ENCODE measurements at places on chromosomes 4 and X.

DNA sequence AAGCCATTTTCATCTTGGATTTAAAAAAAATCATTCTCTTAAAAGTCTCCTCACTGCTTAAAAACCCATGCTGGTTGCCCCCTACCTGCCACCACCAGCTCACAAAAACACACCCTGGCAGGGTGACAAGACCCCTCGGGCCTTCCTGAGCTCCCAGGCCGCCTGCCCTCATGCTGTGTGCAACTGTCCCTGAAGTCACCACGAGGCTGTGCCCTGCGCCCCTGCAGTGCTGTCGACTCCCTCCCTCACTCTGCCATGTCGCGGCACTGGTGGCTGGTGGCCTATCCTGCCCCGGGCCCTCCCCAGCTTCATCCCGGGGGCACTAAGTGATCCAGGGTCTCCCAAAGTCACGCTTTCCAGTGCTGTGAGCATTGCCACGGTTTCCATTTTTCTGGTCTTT lies 46.3 kb upstream of the ADRA2C start:
- no peak for DNase-seq

GRCh38 chr4:54746218-54746617 lies 88.5 kb downstream of the KIT start:
- DNase-seq, result no peak

DNA sequence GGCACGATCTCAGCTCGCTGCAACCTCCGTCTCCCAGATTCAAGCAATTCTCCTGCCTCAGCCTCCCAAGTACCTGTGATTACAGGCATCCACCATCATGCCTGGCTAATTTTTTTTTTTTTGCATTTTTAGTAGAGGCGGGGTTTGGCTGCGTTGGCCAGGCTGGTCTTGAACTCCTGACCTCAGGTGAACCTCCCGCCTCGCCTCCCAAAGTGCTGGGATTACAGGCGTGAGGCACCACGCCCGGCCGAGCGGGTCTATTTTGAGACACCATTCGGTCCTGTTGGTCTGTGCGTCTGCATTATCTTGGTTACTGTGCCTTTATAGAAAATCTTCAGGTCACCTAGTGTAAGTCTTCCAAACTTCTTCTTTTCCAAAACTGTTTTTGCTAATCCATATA lies 21.7 kb upstream of the RGS12 start:
- DNase-seq, result no peak

- DNase-seq, result no peak
Observed at GRCh38 chr4:108646706-108647105, 3.7 kb upstream of the OSTC start.

GRCh38 chrX:124378643-124379042 lies 32.3 kb downstream of the SH2D1A start:
- no peak for DNase-seq

DNA sequence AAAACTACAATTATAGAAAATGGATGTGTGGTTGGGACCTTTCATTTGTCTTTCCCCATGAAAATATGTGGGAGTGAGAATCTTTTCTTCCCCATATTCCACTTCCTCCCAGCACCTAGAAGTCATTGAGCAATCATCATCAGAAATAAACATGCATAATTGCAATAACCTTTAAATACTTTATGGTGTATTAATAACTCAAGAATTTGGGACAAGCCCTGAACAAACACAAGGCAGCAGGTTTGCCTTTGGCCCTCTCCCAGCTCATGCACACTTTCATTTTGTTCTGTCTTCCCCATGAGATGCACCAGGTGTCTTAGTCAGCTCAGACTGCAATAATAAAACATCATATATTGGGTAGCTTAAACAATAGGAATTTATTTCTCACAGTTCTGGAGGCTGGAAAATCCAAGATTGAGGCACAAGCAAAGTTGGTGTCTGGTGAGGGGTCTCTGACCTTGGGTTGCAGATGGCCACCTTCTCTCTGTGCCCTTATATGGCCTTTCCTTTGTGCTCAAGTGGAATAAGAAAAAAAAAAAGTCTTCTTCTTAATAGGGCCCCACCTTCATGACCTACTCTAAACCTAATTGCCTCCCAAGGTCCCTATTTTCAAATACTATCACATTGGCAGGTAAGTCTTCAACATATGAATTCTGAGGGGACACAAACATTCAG lies 34.7 kb upstream of the TMEM184C start:
- no peak for DNase-seq

GRCh38 chr4:6916069-6916586 lies 6.5 kb downstream of the TBC1D14 start:
- DNase-seq, result no peak

GRCh38 chrX:118717678-118718391 lies 9.6 kb upstream of the IL13RA1 start:
- DNase-seq, result no peak

DNA sequence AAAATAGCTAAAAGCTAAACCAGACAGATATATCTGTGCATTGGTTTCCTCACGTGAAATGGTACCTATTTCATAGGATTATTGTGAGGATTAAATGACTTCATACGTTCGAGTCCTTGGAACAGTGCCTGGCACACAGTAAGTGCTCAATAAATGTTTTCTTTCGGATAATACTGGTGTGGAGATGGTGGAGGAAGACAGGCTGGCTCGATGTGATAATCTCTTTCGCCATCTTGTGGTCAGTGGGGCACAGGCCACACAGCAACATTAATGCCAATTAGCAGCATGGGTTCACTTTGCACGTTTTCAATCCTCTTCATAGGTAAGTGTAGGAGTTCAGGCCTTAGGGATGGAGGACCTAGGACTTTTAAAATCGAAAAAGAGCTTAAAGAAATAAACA lies 9.3 kb downstream of the PAGE4 start:
- DNase-seq, result no peak

DNA sequence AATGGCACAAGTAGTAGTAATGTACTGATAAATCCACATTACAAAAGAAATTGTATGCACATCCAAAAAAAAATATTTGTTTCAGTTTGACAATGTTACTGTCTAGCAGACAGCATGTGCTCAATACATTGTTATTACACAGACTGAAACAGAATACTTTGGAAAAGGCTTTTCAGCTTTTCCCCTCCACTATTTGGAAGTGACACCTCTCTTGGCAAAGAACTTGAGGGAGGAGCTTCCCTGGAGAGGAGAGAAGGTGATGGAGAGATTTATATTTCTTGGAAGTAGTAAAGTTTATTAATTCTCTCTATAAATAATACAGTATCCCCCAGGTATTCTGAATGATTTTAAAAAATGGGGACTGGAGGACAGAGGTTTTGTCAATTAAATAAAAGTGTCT lies 131.8 kb downstream of the SCFD2 start:
- DNase-seq, result no peak

DNA sequence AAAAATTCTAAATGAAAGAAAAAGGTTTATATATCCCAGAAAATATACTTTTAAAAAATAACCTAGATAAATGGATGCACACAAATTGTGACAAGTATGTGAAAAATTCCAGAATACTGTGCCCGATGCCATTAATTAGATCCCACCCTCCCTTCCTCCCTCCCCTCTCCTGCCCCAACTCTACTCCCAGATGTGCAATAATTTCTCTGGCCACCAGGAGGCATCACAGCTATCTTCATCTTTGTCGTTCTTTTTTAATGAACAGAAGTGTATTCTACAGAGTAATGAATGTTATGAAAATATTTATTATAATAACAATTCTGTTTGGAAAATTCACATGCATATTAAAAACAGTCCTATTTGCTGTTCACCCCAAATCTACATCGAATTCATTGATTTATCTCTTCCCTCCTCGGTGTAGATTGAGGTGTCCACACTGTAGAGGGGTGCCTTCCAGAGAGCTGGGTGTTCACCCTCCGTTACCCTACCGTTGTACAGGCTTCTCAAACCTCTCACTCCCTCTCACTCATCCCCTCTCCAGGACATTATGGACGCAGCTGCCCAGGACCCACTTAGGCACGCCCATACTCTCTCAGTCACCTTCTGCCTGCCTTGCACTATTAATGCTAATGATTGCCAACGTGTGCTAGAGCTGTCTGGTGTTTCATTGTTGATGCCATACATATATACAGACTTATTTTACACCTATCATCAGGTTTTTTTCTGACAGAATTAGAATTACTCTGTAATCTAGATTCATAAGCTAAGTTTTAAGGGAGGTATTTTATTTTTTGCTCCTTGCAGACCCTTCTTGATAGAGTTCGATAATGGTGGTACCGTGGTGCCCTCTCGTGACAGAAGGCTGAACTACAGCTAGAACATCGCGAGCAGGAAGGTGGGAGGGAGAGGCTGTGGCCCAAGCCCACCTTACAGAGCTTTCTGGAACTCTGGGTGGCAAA lies 14.1 kb downstream of the RAB40AL start:
- peak; percentile 64 for DNase-seq

DNA sequence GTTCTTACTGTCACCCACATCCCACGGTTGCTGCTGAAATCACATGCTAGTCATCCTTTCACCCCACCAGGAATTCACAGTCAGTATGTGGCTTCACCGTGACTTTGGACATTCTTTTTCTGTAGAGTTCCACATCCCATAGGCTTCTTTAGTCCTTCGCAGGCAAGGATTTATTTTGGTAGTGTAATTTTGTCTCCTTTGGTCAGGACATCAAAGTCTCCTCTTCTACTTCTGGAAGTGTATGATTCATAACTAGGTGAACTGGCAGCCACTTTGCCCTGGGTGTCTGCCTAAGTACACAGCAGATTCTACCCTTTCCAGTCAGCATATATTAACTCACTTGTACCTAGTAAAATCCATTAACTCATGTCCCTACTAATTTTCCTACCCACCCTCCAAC lies 38.3 kb upstream of the MMAA start:
- no peak for DNase-seq

DNA sequence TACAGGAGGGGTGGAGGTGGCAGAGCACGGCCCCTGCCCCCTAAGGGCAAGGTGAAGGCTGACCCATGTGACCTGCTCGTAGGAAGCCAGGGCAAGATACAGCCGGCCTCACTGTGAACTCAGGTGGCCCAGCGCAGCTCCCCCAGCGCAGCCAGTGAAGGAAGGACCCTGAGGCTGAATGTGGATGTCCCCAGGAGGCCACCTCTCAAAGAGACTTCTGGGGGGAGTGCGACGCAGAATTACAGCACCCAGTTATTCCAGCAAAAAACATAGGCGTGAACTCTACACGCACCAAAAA lies 52.6 kb downstream of the ZFYVE28 start:
- DNase-seq, result no peak

DNA sequence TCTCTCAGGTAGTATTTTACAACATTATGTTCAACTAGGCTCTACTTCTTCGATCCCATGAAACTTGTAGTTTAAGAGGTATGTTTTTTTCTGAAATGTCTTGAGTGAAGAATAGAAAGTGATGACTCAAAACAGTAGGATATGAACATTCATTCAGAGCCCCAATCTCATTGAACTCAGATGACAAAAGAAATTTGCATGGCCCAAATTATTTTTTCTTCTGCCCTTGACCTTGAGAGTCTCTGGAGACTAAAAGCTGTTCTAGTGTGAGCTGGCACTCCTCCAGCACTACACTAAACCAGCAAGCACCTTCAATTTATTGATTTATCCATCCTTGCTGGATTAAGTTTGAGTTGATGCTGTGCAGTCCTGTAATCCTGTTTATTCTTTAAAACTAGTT lies 4.0 kb downstream of the DCLK2 start:
- DNase-seq, result peak; percentile 5

GRCh38 chrX:5807181-5807580 lies 421.5 kb downstream of the NLGN4X start:
- no peak for DNase-seq

DNA sequence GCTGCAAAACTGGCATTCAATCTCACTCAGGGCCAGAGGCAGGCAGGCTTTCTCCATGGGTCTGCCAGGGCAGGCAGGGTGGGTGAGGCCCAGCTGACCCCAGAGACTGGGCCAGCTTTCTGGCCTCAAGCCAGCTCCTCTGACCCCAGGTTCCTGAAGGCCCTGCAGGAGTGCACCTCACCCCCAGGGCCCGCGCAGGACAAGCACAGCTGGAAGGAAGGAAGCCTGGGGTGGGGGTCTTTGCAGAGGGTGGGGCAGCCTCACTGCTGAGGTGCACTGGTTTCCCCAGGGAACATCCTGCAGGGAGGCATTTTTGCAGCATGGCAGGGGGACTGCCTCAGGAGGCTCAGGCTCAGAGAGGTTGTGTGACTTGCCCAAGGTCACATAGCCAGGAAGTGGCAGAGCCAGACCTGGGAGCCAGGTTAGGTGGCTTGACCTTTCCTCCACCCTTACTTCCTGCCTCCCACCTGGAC lies 31.5 kb upstream of the AFAP1 start:
- no peak for DNase-seq

DNA sequence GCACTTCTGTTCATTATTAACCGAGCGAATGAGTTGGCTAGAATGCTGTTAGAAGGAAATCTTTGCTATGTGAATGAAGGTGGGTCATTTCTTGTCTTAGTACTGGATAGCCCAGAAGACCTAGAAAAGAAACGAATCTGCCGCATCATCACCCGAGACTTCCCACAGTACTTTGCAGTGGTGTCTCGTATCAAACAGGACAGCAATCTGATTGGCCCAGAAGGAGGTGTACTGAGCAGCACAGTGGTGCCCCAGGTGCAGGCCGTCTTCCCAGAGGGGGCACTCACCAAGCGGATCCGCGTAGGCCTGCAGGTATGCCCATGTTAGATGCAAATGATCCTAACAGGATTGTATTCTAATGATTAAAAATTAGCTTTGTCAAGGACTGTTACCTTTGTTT lies 286.3 kb downstream of the ANK2 start:
- no peak for DNase-seq

- no peak for DNase-seq
Observed at GRCh38 chr4:7158081-7158750, 34.1 kb upstream of the SORCS2 start.

GRCh38 chrX:14616301-14616700 lies 87.0 kb downstream of the GLRA2 start:
- DNase-seq, result no peak

DNA sequence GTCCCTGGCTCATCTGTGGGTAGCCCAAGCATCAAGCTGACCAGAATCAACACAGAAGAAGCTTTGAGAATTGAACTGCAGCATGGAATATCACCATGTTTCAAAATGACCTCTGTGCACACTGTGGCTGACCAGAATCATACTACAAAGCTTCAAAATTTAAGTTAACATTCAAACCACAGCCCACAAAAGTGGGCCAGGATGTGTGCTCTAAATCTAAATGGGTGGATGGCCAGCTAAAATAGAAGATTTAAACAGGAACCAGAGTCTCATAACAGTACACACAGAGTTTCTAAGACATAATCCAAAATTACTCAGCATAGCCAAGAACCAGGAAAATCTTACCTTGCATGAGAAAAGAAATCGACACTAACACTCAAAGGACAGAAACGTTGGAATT lies 46.1 kb downstream of the KLF3 start:
- DNase-seq, result no peak

GRCh38 chrX:74613370-74614092 lies 893 bp downstream of the RLIM start:
- DNase-seq, result no peak

Data from NCI-H1436 treated with DMSO at 0.1 percent for 48 hours (cell line).